Left colon (tissue), 2 donors: ENCODE measurements at places on chromosomes 6 and 20.

GRCh38 chr6:62390401-62390800 lies 104.4 kb upstream of the KHDRBS2 start:
- DNase-seq, result no peak

DNA sequence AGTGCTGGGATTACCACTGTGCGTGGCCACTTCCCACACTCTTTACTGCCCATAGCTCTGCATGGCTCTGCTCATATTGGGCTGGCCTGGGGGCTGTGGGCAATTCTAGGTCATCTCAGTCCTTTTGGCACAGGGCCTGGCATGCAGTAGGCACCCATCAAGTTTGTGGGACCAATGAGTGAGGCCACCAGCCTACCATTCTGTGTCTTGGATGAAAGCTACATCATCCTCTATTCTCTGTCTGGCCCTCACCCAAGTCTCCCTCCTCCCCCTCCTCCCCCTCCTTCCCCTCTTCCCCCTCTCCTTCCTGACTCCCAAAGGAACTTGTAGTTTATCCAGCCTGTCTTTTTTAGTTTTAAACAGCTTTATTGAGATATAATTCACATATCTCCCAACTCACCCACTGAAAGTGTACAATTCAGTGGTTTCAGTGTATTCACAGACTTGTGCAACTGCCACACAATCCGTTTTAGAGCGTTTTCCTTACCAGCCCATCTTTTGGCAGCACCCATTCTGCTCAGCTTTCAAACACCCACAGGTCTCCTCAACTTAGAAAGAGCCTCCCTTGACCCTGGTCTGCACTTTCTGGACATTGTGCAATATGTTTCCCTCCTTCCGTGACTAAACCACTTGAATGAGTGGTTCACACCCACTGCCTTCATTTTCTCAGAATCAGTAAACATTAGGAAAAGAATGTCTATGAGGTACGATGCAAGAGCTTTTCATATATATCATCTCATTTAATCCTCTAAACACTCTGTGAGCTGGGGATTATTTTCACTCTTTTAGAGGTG lies 21.5 kb upstream of the MRPS18A start:
- DNase-seq, result no peak

DNA sequence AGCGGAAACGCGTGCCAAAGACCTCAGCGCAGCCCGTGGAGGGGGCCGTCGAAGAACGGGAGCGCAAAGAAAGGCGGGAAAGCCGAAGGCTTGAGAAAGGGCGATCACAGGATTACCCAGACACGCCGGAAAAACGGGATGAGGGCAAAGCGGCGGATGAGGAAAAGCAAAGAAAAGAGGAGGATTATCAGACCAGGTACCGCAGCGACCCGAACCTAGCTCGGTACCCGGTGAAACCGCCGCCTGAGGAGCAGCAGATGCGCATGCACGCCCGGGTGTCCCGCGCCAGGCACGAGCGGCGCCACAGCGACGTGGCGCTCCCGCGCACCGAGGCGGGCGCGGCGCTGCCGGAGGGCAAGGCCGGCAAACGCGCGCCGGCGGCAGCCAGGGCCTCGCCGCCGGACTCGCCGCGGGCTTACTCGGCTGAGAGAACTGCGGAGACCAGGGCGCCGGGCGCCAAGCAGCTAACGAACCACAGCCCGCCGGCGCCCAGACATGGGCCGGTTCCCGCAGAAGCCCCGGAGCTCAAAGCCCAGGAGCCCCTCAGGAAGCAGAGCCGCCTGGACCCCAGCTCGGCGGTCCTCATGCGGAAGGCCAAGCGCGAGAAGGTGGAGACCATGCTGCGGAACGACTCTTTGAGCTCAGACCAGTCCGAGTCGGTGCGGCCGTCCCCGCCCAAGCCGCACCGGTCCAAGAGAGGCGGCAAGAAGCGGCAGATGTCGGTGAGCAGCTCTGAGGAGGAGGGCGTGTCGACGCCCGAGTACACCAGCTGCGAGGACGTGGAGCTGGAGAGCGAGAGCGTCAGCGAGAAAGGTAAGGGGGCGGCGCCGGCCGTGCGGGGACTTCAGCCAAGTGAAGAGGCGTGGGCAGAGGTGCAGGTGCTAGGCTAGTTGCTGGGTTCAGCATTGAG lies 296.2 kb downstream of the RIMS1 start:
- DNase-seq, result peak; percentile 39

- DNase-seq, result no peak
Observed at GRCh38 chr6:3882866-3883265, 33.7 kb downstream of the FAM50B start.

- DNase-seq, result no peak
Observed at GRCh38 chr6:17556014-17556413, 44.1 kb upstream of the FAM8A1 start.
